Sciatic nerve (tissue), 2 donors: ENCODE measurements at places on chromosomes 2 and 18. TPM values are rescaled to one million over a fixed set of nuclear protein-coding genes. Genes with fewer than 3 reads are reported as not detected.

GRCh38 chr2:18047896-18048657 lies 169.6 kb downstream of the KCNS3 start:
- DNase-seq = no peak

GRCh38 chr2:181362561-181362960 lies 94.6 kb upstream of the ITGA4 start:
- no peak for DNase-seq

DNA sequence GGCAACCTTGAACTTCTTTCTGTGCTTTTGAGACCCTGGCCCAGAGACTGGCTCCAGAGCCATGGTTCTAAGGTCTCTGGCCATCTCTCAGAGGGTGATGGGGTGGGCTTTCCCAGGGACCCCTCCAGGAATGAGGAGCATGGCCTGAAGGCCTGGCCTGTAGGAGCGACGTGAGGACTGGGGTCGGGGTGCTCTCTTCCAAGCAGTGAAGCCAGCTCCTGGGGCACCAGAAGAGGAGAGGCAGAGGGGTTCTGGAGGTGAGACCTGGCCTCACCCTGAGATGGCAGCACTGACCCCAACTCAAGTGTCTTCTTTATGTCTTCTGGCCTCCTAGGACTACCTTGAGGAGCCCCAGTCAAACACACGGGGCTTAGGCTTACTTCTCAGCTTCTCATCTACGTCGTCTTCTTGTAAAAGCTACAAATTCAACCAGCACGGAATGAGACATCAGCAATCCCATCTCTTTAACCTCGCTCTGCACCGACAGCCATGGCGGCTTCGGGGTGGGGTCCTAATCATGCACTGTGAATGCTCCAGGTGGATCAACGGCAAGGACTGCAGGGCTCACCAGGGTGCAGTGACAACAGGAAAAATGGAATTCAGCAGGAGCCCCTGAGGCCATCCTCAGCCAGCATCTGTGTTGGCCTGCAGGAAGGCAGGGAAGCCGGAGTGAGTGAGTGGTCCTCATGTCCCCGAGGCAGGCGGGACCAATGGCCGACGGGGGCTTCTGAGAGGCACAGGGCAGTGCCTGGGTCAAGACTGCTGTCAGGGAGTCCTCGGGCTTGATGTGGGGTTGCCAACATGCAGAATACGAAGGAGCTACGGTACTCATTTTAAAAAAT lies 214.1 kb downstream of the HDAC4 start:
- DNase-seq = peak; percentile 35

DNA sequence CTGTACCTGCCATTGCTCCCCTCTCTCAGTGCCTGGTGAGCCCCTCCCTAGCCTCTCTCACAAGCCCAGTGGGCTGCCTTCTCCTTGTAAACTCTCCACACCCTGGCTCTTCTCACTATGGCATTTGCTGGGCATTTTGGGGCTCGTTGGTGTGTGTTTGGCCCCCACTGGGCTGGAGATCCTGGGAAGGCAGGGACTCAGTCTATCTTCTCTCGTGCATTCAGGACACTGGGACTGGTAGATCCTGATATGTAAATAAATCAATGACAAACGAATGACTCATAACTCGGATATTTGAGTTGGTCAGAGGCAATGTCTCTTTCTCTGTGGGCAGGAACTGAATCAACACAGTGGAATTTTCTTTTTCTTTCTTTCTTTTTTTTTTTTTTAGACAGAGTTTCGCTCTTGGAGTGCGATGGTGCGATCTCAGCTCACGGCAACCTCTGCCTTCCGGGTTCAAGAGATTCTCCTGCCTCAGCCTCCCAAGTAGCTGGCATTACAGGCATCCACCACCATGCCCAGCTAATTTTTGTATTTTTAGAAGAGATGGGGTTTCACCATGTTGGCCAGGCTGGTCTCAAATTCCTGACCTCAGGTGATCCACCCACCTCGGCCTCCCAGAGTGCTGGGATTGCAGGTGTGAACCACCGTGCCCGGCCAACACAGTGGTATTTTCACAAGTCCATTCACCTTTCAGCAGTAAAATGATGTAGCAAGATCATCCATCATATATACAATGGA lies 144.6 kb upstream of the SPRED2 start:
- no peak for DNase-seq

DNA sequence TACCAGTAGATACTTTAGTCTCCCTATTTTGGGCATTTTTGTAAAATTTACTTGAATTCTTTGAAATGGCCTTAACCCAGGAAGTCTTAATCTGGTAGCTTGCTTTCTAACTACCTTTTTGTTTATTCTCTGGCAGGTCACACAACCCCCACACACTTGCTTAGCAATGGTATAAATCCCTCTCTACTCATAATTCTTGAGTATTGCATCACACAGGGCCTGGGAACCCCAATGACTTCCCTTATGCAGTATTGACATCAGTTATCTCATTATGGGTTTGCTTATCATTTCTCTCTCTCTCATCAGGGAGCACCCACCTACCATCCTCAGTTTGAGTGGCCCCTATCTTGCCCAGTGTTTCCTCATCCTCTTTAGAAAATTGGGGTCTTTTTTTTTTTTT lies 207.1 kb downstream of the KCNS3 start:
- DNase-seq = no peak

GRCh38 chr2:85215448-85216401 lies 82.5 kb downstream of the TCF7L1 start:
- no peak for DNase-seq

DNA sequence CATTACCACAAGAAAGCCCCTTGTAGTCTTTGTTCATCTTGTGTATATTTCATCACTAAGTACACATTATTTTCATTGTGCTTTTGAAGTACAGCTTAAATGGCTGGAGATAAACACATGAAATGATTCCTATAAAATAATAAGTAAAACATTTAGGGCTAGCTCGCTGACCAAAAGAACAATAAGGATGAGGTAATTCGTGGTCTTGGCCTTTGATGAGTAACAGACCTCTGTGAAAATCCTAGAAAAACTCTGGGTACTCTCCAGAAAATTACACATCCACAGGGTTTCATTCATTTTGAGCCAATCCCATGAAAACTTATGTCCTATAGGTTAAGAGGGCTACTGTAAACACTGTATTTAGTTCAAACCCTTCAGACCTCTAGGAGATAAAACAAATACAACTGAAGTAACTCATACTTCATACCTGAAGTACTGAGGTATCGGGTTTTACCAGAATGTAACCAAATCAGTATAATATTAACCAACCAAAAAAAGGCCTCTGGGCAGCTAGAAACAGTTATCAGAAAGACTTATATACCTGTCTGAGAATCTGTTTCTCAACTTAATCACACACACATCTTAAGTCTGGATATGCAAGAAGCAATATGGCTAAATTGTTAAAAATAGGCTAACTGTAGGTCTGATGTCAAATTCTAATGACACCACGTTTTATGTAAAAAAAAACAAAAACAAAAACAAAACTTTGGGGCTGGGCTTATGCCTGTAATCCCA lies 31.0 kb downstream of the CFAP36 start:
- DNase-seq = no peak

DNA sequence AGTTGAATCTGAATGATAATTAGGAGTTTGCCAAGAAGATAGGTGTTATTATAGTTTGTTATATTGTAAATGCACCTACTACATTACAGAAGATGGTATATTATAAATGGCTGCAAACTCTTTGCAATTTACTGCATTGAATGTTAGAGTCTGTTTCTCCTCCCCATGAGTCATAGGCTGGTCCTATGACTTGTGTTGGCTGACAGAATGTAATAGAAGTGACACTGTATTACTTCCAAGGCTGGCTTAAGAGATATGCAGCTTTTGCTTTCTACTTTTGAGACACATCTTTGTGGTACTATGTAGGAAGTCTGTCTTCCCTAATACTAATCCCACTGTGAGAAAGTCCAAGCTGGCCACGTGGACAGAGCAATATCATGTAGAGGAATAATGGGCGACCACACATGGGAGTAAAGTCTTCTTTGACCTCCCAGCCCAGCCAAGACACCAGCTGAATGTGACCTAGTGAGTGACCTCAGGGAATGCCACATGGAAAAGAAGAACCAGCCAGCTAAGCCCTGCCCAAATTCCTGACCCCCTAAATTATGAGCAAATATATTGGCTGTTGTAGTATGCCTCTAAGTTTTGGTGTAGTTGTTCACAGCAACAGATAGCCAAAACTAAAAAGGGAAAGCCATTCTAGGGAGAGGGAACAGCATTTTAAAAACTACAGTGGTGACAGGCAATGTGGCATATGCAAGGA lies 6.8 kb upstream of the DDX1 start:
- DNase-seq = no peak

DNA sequence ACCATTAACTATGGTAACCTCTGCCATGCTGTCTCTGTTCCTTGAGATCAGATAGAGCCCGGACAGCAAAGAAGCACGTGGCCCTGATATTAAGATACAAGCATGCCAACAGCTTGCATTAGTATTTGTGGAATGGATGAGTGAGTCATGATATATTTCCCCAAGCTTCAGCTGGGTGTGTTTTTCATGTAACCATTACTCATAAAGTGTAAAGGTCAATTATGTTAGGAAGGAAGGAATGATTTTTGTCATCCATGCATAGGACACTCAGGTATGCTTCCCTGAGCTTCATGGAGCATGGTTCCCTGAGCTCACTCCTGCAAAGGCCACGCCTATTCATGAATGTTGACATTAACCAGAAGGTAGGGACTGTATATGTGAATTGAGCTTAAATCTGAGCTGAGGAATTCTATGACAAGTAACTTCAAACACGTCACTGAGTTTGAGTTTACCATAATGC lies 74.6 kb downstream of the ARL4C start:
- DNase-seq = no peak

DNA sequence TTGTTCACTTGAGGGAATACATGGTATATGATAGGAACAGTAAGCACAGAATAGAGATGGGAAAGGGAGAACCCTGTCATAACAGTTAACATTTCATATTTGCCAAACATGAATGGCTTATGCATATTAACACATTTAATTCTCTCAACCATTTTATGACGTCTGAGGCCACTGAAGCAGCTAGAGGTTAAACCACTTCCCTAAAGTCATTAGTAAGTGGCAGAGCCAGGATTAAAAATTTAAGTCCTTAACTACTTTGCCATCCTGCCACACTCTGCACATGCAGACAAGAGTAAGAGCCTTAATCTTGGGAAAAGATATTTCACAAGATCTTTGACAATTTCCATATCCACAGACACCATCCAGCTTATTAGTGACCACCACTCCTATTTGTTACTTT lies 2.1 kb downstream of the LIPT1 start:
- DNase-seq = no peak

DNA sequence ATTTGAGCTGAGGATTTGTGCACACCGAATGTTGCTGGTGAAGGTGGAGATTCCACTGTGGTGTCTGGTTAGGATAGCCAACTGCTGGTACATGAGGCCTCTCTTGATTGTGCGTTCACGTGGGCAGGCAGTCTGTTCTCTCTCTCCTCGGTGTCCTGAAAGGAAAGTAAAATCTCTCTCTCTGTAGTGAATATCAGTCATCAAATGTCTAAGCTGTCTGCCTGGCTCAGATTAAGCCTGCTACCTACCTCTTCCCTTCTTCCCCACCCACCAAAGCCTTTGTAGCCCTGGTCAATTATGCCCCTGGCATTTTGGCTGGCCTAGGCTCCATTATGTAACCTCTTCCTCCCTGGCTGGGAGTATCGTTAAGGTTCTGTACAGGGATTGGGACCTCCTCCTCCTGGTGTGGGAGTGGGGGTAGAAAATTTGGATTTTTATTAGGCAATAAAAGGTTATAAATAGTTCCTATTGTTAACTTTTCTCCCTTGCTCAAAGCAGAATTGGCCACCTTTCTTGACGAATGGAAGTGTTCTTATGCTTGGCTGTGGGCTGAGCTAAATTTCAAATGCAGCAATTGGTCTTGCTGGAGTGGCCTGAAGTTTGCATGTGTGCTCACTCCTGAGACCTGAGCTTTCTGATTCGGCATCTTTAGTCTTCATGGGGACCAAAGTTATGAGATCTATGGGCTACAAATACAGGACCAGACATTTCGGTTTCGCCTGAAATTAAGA lies 148.8 kb downstream of the WDSUB1 start:
- DNase-seq = no peak

- no peak for DNase-seq
Observed at GRCh38 chr18:76368271-76368670, 126.8 kb downstream of the ZNF516 start.

DNA sequence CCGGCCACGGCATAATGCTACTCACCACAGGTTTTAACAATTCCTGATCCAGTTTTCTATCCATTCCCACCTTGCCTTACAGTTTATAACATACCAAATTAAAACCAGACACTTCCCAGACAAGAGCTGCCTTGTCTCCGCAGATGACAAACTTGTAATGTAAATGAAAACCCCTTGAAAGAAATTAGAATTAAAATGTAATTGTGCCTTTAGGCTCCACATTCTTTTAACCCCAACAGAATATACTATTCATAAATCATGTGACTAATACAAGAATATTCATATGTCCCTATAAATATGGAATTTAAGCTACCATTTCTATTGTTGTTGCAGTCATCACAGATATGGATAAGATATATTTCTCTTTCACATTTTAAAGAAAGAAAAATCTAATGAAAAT lies 69.9 kb upstream of the ZBTB14 start:
- no peak for DNase-seq

DNA sequence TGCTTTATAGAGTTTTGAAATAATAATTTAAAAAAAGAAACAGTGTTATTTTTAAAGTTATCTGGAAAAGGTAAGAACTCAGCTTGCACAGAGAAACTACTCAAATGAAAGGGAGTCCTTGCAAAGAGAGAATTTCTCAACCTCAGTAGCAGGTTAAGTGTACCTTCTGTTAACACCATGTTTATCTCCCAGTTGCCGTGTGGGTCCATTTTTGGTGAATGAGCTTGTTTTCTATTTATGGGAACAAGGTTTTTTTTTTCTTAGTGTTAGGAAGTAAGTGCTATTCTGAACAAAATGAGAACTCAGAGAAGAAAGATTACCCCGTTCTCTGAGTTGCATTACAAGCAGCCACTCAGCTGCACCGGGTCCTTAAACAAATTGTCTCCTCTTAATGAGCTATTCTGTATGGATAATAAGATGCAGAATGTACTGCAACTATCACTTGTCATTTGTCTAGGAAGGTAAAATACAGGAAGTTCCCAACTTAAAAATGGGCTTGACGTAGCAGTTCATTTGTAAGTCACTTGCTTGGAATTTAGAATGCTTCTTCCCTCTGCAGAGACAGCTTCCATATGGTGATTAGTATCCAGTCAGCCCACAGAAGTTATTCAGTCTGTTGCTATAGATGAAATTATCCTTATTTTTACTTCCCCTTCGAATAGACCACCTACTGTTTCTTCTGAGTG lies 74.9 kb downstream of the LTBP1 start:
- no peak for DNase-seq

The CYRIA gene
- total RNA-seq = 16.7 TPM

The PSMG2 gene
- 67.7 TPM for total RNA-seq

The ZNF804A gene
- 0.13 TPM for total RNA-seq

The DSEL gene
- 9.9 TPM for total RNA-seq

The SLC38A11 gene
- total RNA-seq = 1.2 TPM

The OR6B2 gene
- 5.1 TPM for total RNA-seq

The ERMN gene
- total RNA-seq = 4.6 TPM

The BCL11A gene
- total RNA-seq = 1.6 TPM

The MSH6 gene
- total RNA-seq = 50.3 TPM

The PLCD4 gene
- total RNA-seq = 9.1 TPM

The GLI2 gene
- 14.4 TPM for total RNA-seq

The MARCHF7 gene
- total RNA-seq = 92.2 TPM

The VAMP8 gene
- total RNA-seq = 31.1 TPM
